ENCODE measurements at places on chromosomes 13 and 19. TPM values are rescaled to one million over a fixed set of nuclear protein-coding genes. Genes with fewer than 3 reads are reported as not detected.

The ATP8B3 gene
- polyA plus RNA-seq, result 8.2 TPM

DNA sequence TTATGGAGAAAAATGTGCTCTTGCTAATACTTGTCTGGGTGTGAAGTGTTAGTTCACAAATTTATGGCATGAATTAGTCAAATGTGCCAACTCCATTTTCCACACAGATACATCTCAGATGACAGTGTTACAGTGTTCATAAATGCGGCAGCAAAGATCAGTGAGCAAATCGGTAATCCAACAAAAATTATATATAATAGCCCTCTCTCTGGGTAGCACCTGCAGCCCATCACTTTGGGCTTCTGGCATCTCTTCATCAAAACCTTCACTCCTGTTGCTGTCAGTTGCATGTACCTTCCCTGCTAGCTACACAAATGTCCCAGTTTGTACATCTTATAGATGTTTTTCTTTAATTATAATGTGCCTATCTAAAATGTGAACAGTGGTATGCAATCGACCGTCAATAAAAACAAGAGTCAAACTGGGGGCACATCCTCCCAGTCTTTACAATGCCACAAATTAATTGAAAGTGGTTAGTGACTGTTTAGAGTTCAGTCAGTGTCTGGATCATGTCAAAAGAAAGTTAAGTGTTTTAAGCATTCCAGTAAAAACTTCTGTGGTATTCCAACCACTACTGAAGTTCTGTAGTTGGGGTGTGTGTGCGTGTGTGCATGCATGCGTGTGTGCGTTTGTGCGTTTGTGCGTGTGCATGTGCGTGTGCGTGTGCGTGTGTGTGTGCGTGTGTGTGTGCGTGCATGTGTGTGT lies 448.9 kb downstream of the DCT start:
- DNase-seq, result no peak

The NEK5 gene
- 0.07 TPM for polyA plus RNA-seq

The UNC13A gene
- polyA plus RNA-seq, result not detected

GRCh38 chr13:28347456-28348371 lies 147.2 kb downstream of the FLT1 start:
- DNase-seq, result no peak

GRCh38 chr19:30430206-30430734 lies 58.1 kb downstream of the ZNF536 start:
- no peak for DNase-seq

GRCh38 chr13:41652735-41653361 lies 195.5 kb downstream of the RGCC start:
- DNase-seq, result peak; percentile 52

The BICRA gene
- polyA plus RNA-seq, result not detected

DNA sequence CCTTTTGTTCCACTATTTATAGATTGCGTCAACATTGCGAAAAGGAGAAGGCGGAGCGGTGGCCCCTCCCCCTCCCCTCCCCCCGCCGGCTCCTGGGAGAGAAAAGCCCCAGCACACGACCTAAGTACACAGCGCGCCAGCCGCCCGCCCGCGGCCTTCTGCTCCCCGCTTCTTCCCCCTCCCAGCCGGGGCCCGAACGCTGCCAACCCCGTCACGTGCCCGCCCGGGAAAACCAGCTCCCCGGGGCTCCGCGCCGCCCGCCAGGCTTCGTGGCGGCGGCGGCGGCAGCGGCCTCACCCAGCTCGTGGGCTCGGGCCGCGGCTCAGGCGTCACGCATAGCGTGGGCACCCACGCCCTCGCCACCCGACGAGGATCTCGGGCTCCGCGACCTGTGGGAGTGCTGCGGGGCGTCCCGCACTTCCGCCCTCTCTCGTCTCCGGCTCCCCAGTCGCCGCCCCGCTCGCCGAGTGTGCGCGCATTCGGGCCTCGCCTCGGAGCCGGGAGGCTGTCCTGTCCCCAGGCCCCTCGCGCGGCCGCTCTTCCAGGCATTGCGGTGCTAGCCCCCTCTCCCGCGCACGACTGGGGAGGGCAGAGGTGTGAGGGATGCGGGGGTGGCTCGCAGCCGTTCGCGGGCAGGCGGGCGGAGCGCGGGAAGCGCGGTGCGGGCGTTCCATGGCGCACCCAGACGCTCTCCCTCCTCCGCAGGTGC lies 110.5 kb downstream of the KCNRG start:
- peak; percentile 98 for DNase-seq

DNA sequence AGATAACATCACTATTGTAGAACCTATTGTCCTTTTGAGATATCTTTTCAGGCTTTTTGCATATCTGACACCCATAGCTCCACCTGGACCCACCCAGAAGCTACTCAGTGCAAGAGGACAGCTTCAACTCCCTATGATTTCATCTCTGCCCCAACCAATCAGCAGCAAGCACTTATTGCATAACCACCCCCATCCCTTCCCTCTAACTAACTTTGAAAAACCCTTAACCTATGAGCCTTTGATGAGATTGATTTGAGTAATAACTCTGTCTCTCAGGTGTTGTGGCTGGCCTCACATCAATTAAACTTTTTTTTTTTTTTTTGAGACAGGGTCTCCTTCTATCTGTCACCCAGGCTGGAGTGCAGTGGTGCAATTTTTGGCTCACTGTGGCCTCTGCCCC lies 13.4 kb upstream of the MTRF1 start:
- no peak for DNase-seq

The CYP4F2 gene
- polyA plus RNA-seq, result not detected

The SYCN gene
- not detected for polyA plus RNA-seq

The THOP1 gene
- 14.6 TPM for polyA plus RNA-seq

- no peak for DNase-seq
Observed at GRCh38 chr13:44403461-44404056, 29.9 kb downstream of the SERP2 start.

GRCh38 chr19:33133438-33134031 lies 1.6 kb downstream of the WDR88 start:
- DNase-seq, result no peak

The NECTIN2 gene
- polyA plus RNA-seq, result 18.2 TPM

DNA sequence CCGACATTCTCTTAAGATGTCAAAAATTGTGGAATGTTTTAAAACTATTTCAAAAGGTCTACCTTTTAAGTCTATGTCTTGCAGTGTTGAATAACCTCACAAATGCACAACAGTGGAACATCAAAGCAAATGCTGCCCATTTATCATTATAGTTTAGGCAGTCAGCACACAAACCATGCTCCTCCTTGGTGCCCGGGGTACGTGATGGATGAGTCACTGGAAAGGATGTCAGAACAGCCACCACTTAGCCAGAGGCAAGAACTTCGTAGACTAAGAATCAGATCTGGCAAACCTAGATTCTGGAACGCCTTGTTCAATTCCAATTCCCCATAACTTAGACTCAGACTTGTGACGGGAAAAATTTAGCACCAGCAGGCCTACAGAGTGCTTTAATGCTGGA lies 343.6 kb downstream of the FGF9 start:
- DNase-seq, result no peak

- DNase-seq, result no peak
Observed at GRCh38 chr13:48729856-48730255, 76.1 kb downstream of the CYSLTR2 start.

DNA sequence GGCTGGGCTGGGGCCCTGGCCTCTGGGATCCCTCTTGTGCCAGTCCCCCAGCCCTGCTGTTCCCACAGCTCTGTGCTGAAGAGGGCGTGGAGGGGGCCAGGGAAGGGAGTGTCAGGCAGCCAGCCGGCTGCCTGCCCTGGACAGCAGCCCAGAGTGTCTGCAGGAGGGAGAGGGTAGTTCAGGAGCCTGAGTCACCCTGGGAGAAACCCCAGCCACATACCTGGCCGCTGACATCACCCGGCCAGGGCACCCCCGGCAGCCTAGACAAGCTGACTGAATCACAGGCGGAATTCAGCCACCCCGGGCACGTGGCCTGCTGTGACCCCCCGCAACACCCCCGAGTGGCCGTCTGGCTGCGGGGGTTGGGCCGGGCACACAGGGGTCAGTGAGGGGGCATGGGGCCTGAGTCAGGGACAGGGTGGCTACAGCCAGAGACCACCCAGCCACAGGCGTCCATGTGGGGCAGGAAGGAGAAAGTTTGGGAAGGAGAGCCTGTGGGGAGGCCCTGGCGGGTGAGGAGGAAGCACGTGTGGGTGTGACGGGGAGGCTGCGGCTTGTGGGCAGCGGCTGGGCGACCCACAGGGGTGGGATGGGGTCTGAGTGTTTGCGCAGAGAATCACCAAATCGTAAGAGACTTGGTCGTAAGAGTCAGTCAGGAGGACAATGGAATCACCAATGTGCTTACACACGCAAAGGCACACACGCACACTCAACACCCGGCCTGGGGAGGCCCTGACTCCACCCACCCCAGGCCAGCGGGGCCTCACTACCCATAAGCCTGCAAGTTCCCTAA lies 11.9 kb upstream of the FOSB start:
- peak; percentile 98 for DNase-seq

GRCh38 chr19:3575260-3575741 lies 2.6 kb downstream of the HMG20B start:
- DNase-seq, result no peak

DNA sequence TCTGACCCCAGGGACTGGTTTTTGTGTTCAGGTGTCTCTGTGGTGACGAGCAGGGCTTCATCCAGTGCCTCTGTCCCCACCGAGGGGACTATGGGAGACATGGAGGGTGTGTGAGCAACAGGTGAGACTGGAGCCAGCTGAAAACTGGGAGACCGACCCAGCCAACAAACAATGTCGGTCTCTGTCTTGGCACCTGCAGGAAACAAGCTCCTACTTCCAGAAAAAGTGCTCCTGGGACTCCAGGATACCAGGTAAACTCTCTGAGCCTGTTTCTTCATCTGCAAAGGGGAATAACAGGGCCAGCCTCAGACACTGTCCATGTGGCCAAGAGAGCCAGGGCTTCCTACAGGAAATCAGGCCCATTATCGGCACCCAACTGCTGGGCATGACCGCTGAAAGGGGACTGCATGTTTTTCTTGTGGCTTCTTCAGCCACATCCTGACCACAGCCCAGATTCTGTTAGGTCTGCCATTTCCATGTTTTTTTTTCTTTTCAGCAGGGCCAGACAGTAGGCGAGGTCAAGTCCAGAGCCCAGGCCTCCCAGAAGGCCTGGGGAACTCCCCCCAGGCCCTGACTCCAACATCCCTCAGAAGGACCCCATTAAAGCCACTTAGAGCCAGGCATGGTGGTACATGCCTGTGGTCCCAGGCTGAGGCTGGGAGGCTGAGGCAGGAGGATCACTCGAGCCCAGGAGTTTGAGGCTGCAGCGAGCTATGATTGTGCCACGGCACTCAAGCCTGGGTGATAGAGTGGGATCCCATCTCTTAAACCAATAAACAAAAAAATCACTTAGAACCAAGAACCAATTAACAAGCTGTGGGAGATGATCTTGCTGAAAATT lies 836 bp upstream of the BST2 start:
- DNase-seq, result no peak

- DNase-seq, result no peak
Observed at GRCh38 chr13:107157271-107157670, 589.3 kb upstream of the ARGLU1 start.

The CARS2 gene
- polyA plus RNA-seq, result 227 TPM

- DNase-seq, result no peak
Observed at GRCh38 chr13:99332456-99332855, 25.3 kb upstream of the GPR183 start.

The LHFPL6 gene
- polyA plus RNA-seq, result 0.14 TPM

DNA sequence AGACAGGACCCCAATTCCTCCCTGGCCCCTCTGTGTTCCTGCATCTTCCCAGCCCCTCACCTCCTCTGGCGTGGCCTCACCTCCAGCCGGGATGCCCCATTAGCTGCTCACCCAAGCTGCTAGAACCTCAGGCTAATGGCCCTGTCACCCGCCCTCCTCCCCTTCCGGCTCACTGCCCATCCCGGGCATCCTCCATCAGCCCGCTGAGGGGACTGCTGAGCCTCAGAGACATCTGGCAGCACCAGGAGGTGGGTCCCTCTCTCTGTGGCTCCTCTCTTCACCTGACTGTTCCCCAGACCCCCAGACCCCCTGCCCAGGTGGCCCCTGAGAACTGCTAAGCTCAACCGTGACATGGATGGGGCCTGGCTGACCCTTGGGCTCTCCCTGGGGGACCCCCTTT lies 2.9 kb downstream of the FFAR1 start:
- no peak for DNase-seq

The CEACAM18 gene
- polyA plus RNA-seq, result not detected

DNA sequence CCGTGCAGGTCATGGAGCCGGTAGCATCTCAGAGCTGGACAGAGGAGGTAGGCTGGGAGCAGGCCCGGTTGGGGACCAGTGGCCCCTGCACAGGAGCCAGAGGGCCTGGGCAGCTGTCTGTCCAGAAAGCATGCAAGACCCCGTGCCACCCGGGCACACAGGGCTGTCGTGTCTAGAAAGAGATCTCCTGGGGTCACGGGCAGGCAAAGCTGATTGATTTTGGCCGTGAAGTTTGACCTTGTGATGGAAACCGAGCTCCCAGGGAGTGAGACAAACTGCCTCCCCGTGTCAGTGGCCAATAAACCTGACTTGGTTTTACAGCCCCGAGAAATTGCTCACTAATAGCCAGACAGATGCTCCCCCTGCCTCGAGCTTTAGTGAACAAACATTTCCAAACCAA lies 98.8 kb downstream of the KDM4B start:
- no peak for DNase-seq

The PCDH20 gene
- not detected for polyA plus RNA-seq

The PIBF1 gene
- 3.3 TPM for polyA plus RNA-seq

GRCh38 chr19:41998246-41999020 lies 4.4 kb upstream of the ATP1A3 start:
- DNase-seq, result no peak

The ZNF729 gene
- polyA plus RNA-seq, result not detected

The CILP2 gene
- polyA plus RNA-seq, result 0.04 TPM

- peak; percentile 48 for DNase-seq
Observed at GRCh38 chr19:49453757-49454240, 774 bp downstream of the ALDH16A1 start.

The PSG3 gene
- polyA plus RNA-seq, result not detected

DNA sequence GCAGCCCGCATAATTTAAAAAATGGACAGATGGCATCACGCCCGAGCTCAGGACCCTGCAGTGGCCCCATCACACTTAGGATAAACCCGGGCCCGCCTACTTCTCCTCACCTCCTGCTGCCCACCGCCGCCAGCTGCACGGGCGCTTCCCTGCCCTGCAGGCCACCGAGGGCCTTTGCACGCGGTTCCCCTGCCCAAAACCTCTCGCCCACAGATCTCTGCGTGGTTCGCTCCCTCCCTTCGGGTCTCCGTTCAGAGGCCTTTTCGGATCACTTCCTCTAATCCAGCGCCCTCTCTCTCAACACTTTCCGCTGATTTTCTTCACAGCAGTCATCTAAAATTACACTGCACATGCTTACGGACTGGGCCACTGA lies 1.8 kb downstream of the SHISA7 start:
- DNase-seq, result peak; percentile 19

GRCh38 chr13:36975172-36975571 lies 24.0 kb downstream of the ALG5 start:
- DNase-seq, result no peak

The CEACAM20 gene
- not detected for polyA plus RNA-seq

The PSG2 gene
- polyA plus RNA-seq, result not detected

The ZNF568 gene
- 0.79 TPM for polyA plus RNA-seq

DNA sequence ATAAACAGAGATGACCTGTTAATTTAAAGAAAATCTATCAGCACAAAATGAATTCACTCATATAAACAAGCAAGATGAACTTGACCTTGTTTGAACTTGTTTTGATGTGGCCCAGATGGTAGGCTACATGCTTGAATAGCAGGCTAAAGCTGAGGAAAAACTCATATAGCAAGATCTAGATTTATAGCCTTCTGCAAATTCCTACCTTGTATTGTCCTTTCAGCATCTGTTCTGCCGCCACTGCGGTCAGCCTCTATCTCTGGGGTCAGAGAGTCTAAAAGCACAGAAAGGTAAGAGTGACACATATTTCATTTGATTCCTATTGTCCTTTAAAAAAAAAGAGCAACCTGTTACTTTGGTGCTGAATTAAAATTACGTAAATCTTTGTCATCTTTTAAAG lies 392.1 kb downstream of the DACH1 start:
- DNase-seq, result no peak

- no peak for DNase-seq
Observed at GRCh38 chr13:106176117-106176516, 359.3 kb downstream of the EFNB2 start.

Measured in CD14-positive monocyte (primary cell).